ENCODE measurements at places on chromosomes 4 and X.

DNA sequence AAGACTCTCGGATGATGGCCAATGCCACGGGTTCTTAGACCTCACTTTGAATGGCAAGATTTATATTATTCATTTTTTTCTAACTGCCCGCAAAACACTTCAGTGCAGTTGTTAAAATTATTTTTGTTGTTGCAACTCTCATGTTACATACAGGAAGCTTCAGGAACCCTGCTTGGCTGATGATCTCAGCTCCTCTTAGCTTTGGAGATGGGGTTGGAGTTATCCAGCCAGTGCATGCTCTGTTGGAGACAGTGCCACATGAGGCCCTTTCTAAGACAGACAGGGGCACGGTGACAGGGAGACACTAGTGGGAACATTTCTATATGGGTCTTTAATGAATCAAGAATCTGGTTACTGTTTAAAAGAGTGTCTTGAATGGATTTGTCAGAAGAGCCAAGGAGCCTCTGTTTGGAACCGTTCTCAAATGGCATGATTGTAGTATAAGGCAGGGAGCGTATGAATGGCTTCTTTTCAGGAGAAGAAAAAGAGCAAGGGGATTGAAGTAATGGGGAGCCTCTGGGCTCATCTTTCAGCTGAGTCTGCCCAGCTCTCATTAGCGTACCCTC, 61.9 kb upstream of the ENPP6 start:
- DNase-seq = no peak

DNA sequence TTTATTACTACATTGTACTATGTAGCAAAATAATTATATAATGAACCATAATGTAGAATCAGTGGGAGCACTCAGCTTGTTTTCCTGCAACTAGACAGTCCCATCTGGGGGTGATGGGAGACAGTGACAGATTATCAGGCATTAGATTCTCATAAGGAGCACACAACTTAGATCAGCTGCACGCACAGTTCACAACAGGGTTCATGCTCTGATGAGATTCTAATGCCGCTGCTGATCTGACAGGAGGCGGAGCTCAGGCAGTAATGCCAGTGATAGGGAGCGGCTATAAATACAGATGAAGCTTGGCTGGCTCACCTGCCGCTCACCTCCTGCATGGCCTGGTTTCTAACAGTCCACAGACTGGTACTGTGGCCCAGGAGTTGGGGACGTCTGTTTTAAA, 199.2 kb downstream of the MAB21L2 start:
- no peak for DNase-seq

GRCh38 chr4:58275856-58276255, 1165.7 kb upstream of the IGFBP7 start:
- DNase-seq = no peak

DNA sequence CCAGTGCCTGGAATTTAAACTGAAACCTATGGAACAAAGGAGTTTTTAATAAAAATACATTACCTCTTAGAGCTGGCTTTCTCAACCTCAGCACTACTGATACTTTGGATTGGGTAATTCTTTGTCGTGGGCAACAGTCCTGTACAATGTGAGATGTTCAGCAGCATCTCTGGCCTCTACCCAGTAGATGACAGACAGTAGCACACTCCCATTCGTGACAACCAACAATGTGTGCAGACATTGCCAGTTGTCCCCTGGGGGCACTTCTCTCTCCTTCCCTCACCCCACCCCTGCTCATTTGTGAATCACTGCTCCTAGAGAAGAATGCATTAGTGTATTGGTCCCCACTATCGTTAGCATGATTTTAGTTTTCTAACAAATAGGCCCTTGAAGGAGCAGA, 16.2 kb downstream of the GPAT3 start:
- no peak for DNase-seq

DNA sequence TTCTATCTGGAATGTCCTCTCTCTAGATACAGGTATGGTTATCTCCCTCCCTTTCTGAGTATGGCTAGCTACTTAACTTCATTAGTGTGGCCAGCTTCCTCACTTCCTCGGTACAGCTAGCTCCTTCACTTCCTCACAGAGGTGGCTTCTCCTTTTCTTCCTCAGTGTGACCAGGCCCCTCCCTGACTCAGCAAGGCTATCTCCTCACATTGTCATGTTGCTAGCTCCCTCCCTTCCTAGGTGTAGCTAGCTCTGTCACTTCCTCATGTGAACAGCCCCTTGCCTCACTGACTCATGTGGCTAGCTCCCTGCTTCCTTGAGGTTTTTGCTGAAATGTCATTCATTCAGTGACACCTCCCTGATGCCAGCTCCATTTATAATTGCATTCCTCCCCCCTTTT, 67.3 kb upstream of the DDIT4L start:
- no peak for DNase-seq

GRCh38 chr4:11158971-11159370, 269.7 kb downstream of the HS3ST1 start:
- no peak for DNase-seq

DNA sequence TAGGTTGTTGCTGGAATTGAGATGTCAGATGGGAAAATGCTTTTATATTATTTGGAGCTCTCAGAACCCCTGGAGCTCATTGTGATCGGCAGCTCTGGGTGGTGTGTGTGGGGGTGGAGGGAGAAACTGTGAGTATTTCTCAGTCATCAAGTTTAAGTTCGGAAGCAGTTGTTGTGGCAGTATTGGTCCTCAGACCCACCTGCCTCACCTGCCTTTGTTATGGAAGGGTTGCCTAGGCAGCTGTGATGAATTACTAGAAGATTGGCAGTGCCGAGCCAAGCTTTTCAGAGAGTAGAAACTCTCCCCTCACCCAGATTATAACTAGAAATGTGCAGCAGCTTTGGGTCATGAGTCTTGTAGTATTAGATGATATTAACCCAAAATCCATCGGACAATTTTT, 9.5 kb downstream of the IGSF1 start:
- no peak for DNase-seq

DNA sequence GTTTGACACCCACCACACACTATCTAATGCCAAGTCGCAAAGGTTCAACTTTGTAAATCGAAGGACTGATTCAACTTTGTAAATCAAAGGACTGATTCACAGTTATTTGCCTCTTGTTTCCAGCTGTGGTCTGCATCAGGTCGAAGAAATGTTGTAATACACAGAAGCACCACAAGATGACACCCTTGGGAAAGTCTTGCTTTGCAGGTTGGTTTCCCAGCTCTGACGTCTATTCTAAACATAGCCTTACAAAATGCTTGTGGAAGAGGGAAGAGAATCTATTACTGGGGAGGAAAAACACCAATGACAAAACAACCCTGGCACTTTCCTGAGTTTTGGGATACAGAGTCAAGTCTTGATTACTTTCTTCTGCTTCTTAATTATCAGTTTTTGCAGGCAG, 35.3 kb downstream of the SUPT20HL1 start:
- peak; percentile 63 for DNase-seq

DNA sequence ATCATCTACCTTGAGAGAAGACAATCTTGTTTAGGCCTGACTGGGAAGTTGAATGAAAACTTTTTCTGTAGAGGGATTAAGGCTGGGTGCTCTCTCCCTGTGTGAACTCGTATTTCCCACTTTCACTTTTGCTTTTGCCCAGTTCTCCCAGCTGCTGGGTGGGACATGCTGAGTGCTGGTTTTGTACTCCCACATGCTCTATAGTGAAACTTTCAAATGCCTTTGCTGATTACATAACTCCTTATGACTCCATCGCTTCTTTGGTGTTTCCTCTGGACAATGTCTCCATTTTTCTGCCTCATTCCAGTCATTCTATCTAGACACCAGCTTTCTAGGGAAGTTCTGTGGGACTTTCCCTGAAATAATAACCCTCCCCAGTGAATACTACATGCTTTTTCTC, 100.5 kb downstream of the CLNK start:
- peak; percentile 19 for DNase-seq

- no peak for DNase-seq
These were observed 98.8 kb upstream of the EOLA2 start for GRCh38 chrX:150037041-150037440.

DNA sequence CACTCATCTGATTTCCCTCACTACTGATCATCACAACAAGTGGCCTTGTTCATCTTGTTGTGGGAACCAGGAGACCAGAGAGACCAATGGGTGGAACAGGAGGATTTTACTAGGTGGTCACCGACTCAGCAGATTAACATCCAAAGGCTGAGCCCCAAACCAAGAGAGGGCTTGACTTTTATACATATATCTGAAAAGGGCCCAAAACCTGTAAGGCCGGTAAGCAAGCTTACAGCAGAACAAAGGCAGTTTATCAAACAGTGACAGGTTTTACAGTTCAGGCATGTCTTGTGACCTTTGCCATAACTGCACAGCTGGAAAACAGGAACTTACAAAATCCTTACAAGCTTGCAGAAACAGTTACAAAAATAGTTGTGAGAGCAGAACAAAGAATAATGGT, 195.9 kb downstream of the OR13H1 start:
- no peak for DNase-seq

DNA sequence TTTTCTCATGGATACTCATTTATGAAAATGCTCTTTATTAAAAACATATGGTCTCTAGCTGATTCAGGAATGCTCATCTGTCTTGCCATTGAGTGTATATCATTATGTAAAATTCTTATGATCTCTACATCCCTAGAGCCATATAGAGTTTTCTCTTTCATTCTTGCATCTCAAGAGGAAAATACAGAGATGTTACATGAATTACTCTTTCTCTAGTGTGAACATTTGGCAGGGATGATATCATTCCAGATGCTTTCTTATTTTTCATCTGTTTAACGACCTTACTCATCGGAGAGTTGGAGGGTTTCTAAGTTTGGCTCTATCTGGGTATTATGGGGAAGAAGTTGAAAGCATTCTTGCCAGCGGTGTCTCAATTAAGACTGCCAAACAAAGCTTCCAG, 202.9 kb upstream of the SLC7A11 start:
- no peak for DNase-seq

- no peak for DNase-seq
These were observed 47.5 kb upstream of the RAP2C start for GRCh38 chrX:132266583-132267355.

GRCh38 chrX:66012094-66012534, 27.8 kb downstream of the VSIG4 start:
- no peak for DNase-seq

DNA sequence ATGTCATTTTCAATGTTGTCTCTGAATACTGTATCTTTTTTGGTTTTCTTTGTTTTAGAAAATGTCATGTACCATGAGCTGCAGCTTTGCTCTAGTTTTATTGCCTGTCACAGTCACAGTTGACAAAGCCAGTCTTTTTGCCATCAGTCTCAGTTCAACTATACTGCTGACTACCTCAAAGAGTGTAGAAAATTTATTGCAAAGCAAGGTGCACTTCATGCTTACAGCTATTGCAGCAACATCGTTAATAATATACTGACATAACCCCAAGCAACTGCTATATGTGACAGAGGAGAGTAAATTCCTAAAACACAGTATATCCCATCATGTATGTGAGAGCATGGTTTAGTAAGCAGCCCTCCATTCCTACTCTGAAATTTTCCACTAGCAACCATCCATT, 2022.3 kb downstream of the ARAP2 start:
- no peak for DNase-seq

DNA sequence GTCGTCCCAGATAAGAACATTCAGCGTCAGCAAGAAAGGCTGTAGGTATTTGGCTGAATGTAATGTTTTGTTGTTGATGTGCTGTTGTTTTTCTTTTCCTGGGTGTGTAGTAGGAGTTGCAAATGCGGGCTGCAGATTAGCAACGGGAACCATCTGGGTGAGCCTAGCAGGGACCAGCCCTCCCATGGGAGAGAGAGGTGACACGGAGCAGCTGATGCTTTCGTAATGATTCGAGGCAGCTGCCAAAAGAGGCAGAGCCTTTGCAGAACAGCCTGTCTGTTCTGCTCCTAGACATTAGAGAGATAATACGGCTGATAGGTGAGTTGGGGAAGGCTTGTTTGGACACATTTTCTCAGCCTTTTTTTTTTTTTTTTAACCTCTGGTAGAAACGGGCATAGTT, 25.3 kb downstream of the ARSF start:
- peak; percentile 12 for DNase-seq

DNA sequence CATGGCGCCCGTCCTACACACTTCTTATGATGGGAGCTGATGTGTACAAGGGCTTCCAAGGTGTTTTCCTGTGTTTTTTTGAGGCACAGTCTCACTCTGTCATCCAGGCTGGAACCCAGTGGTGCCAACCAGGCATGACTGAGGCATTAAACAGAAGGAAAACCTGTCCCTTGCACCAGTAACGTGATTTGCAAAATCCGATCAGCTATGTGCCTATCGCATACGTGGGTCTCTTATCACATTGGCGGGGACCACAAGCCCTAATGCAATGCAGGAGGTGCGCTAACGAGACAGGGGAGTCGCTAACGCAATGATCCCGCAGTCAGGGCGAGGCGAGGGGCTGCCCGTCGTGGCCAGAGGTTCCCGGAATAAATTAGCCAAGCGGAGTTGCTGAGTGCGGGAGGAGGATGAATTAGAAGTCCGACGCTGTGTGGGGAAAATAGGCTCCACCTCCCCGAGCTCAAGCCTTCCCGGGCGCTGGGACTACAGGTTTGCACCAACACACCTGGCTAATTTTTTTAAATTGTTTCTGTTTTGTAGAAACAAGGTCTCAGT, 162.7 kb downstream of the SHOX start:
- DNase-seq = no peak
